DMS53 (cell line): ENCODE measurements at places on chromosomes 5 and 9.

DNA sequence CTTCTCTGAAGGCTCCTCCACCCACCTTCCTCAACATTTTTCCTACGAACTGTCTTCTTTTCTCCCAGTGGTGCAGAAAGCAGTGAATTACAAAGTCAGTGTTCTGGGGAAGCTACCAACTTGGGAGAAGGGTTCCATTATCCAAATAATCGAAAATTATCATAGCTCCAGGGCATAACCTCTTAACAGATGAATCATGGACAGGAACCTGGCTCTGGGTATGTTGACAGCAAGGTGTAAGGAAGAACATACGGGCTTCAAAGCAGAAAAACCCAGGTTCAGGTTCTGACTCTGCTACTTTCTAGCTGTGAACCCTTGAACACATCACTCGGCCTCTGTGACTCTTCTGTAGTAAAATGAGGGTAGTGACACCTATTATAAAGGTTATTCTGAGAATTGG, 351.3 kb downstream of the ENC1 start:
- DNase-seq = no peak

DNA sequence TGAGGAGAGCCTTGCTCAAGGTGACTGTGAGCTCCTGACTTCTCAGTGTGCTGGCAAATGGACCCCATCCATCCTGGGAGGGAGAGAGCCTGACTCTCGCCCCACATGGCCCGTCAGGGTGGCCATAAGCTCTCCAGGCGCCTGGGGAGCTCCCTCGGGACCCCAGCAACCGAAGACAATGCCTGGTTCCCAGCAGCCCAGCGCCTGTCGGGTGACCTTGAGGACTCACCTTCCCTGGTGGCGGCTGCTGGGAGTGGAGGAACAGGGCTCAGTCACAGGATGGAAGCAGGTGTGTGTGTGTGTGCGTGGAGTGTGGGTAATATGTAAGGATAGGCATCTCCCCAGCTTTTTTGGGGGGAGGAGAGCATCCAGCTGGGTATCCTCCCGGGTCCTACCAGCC, 190.3 kb downstream of the MELK start:
- DNase-seq = peak; percentile 40

- no peak for DNase-seq
Measured at GRCh38 chr9:88567870-88568269, 32.9 kb downstream of the NXNL2 start.

GRCh38 chr5:124648902-124649467, 97.5 kb downstream of the ZNF608 start:
- DNase-seq = peak; percentile 97

- no peak for DNase-seq
Measured at GRCh38 chr5:110768138-110768860, 29.5 kb downstream of the SLC25A46 start.

DNA sequence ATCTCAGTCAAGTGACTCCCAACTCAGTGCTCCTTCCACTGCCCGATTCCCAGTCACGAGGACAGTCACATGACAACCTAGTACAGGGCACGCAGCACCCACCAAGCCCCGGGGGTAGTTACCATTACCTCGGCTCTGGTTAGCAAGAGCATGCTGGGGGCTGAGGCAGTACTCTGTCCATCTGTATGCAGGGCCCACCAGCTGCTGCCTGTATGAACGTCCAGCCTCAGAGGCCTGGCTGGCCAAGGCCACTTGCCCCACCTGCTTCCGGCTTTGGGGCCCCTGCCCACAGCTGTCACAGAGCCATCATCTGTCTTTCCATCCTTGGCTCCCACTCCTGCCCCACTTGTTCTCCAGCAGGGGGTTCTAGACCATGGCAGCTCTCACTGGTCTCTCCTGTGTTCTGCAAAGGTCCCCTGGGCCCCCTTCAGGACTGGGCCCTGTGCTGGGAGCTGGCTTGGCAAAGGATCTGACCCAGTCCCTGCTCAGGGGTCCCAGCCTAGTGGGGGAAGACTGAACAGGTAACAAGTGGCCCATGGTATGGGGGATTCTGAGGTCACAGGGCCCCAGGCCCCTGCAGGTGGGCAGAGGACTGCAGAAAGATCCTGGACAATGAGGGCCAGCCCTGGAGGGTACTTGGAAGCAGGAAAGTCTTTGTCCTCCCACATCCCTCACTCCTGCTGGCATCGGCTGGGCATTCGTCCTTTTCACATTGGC, 3.3 kb downstream of the RPL35 start:
- peak; percentile 25 for DNase-seq

- no peak for DNase-seq
Measured at GRCh38 chr9:69009708-69010107, 4.2 kb downstream of the PRKACG start.

- DNase-seq = no peak
Measured at GRCh38 chr9:96413302-96414221, 4.6 kb downstream of the ZNF367 start.

GRCh38 chr5:54470128-54470527, 14.6 kb downstream of the HSPB3 start:
- no peak for DNase-seq

GRCh38 chr9:131482343-131483006, 20.2 kb upstream of the POMT1 start:
- no peak for DNase-seq

DNA sequence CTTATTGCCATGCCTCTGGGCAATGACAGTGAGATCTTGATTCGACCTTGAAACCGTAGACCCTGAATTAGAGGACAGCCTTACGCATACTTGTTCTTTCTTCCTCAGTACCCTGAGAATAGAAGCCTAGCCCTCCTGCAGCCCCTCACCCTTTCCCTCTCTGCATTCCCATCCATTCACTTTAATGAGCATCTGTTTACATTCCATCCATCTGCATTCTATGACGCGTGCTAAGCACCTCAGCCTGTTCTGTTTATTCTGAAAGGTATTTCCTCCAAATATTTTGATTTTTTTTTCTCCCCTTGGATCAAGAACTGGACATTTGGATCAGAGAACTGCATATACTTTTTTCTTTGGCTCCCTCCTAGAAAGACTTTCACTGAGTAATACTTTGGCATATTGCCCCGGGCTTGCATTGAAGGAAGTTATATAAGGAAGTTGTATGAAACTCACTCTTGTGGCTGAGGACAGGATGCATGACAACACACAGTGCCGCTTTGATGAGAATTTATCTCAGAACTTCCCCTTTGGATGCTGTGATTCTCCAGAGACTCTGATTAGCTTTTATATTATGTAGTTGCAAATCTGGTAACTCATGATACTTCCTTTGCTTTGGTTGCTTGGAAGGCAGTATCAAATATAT, 15.7 kb downstream of the TMEM8B start:
- peak; percentile 30 for DNase-seq

GRCh38 chr5:30040488-30041118, 1152.9 kb upstream of the CDH6 start:
- peak; percentile 92 for DNase-seq

DNA sequence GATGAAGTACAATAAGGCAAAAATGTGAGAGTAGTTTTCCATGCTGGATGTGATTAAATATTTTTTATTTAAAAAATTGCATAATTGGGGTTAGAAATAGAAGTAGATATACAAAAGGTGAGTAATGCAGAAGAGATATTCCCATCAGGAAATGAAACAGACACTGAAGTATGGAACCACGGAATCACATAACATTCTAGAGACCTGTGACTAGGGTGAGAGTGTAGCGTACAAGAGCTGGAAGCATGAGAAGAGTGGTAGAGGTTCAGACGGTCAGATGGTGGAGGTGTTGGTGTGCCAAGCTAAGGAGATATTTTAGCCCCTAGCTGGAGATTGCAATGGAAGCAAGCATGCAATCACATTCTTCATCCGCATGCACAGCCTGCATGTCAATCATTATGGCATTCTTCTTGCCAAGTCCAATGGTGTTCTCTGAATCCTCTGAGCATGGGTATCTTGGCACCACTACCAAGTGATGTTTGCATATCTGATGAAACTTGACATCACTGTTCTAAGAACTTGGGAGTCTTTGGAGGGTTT, 587.8 kb downstream of the PSAT1 start:
- DNase-seq = no peak

DNA sequence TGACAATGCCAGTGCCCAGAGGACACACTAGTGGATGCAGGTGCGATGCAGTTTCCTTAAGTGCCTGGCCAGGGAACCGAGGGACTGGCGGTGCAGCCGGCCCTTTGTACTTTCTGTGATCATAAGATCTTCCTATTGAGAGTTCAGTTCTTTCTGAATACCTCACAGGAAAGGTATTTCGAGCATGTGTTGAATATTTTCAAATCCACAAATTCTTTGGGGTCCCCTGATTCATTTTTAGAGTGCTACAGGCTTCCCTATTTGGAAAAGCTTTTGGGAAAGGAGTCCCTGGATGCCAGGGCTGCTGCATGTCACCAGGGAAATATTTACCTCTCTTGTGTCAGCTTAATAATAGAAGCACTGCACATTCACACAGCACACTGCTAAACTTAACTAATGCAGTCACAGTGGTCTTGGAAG, 281.5 kb downstream of the GADD45G start:
- DNase-seq = no peak

DNA sequence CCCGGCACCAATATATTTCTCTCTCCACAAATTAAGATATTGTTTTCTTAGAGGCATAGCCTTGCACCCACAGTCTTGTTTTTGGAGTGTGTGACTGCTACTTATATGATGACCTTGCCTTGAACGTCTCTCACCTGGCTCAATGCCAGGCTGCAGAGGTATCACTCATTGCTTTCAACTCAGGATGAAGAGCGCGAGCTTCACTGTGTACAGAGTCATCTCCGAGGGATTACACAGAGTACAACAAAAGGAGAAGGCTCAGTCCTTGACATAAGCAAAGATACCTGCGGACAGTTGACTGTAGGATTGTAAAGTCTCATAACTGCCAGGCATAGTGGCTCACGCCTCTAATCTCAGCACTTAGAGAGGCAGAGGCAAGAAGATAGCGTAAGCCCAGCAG, 53.8 kb downstream of the CD180 start:
- DNase-seq = peak; percentile 33

- DNase-seq = no peak
Measured at GRCh38 chr9:93306579-93307091, 122.7 kb downstream of the WNK2 start.

DNA sequence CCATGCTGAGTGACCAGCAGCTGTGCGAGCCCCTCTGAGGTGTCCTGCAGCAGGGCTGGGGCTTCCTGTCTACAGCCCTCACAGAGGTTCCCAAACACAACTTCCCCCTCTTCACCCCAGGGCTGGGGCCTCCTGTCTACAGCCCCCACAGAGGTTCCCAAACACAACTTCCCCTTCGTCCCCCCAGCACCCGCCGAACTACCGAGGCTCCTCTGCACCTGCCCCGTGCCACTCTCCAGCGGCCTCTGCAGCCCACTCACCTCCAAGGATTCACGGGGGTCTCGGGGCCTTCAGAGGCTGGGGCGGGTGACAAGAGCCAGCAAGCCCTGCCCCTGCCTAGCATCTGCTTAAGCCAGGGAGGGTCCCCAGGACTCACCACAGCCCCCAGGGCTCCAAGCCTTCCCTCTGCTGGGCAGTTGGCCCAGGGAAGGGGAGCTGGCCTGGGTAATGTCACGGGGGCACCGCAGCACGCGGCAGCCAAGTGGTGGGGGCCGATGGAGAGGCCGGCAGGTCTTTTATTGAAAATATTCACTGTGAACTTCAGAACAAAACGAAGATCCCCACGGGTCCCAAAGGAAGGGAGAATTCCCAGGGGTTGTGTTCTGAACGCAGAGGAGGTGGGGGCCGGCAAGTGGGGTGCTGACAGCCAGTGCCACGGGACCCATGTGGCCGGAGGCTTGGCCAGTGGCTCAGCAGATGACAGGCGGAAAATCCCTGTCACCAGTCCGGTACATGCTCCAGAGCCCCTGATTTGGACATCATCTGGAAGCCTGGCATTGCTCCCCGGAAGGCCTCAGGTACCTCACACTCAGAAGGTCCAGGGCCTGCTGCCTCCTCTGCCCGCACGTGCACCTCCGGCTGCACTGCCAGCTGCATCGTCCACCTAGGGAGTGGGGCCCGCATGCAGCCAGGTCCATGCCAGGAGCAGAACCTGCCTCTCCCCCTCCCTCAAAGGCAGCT, 125.3 kb downstream of the ADAMTS2 start:
- no peak for DNase-seq

- DNase-seq = no peak
Measured at GRCh38 chr5:100505984-100506670, 29.0 kb upstream of the FAM174A start.

- DNase-seq = peak; percentile 91
Measured at GRCh38 chr5:123036391-123037103, at the start of gene PPIC. TSS of gene PPIC (minus strand) at chr5:123036725. CDS start at chr5:123036625, 100 bp downstream.

DNA sequence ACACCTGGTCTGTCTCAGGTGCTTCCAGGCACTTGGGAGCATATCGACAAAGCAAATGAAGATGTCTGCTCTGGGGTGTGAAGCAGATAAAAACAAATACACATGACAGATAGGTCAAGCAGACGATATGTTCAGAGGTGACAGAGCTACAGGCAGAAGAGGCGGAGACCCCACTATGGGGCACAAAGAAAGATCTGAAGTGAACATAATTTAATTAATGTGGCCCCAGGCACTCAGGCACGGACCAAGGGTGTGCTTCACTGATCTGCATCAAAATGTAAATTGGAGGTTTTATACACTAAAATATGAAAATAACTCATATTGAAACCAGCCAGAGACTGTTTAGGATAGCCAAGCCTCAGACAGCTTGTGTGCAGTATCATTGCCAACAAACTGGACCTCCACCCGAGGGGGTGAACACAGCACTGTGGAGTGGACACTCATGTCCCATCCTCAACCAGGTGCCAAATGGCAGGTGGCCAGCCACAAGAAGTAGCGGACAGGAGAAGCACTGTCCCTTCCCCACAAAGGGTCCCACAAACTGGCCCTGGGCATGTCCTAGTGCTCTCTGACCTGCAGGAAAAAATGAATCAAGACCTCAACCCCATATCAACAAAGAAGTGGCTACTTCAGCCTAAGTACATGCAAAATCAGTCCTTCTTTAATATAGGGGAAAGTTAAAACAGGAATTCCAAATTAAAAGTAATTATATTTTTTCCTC, 29.2 kb downstream of the ROR2 start:
- DNase-seq = no peak

DNA sequence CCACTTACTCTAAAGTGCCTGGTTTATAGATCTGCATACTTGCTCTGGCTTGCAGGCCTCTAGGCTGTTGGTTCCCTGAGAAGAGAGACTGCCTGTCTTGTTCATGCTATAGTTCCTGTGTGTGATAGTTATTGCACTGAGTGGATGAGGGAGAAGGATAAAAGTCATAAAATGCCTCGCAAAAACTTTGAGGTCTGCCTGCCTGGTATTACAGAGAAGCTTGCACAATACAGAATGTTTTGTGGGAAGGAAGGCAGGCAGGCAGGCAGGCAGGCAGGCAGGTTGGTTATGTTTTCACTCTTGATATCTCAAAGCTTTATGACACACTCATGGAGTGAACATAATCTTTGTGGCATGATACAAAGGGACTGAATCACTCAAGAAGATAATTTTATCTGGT, 287.1 kb downstream of the SLIT3 start:
- no peak for DNase-seq

GRCh38 chr9:104779334-104779733, 15.4 kb downstream of the NIPSNAP3B start:
- DNase-seq = peak; percentile 83

GRCh38 chr5:176369934-176370711, 4.8 kb downstream of the ARL10 start:
- DNase-seq = no peak

GRCh38 chr9:78006734-78007133, 24.9 kb downstream of the GNAQ start:
- no peak for DNase-seq
